ENCODE measurements at places on chromosomes 6 and 20.

DNA sequence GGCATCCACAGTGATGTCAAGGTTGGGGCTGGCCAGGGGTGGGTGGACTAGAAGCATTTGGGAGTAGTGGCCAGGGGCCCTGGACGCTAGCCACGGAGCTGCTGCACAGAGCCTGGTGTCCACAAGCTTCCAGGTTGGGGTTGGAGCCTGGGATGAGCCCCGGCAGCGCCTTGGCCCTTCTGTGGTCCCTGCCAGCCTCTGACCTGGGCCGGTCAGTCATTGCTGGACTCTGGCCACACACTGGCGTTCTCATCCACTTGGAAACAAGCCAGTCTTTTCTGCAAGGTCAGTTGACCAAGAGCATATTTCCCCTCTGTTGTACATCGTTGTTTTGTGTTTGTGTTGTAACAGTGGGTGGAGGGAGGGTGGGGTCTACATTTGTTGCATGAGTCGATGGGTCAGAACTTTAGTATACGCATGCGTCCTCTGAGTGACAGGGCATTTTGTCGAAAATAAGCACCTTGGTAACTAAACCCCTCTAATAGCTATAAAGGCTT, 8.4 kb downstream of the PSMA7 start:
- DNase-seq: no peak

- DNase-seq: no peak
Measured at GRCh38 chr6:7264686-7265384, 48.2 kb downstream of the SSR1 start.

DNA sequence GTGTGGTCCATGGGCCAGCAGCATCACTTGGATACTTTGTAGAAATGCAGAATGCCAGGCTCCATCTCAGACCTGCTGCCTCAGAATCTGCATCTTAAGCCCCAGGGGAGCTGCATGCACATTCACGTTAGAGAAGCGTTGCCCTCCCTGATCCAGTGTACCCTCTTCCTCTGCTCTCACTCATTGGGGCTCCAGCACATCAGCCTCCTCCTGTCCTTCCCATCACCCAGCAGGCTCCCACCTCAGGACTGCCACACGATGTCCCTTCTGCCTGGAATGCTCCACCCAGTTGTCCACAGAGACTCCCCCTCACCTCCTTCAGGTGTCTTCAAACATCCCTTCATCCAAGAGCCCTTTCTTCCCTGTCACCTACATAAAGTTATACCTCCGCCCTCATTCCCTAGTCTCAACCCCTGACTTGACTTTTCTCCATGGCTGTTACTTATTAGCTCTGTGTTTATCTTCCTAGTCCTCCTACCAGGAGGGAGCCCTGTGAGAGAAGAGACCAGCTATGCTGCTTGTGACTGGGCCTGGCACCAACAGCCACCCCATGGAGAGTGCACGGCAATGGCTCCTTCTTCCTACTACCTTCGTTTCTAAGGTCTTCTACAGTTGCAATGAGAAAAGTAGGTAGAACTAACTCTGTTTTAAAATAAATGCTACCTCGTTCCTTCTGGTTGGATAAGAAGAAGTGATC, 3.3 kb upstream of the ACSS1 start:
- no peak for DNase-seq

DNA sequence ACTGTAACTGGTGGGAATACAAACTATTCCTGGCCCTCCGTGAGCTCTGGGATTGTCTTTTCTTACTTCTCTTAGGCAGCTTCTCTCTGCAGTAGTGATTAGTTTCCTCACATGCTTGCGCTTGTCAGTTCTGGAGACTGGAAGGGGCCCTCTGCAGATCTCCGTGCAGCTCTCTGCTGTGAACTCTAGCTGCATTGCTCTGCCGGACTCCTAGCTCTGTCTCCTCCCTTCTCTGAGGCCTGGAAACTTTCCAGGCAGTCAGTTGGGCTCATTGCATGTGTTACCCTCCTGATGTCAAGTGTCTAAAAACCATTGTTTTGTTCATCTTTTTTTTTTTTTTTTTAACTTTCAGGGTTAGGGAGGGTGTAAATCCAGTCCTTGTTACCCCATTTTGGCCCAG, 102.3 kb downstream of the CTNNBL1 start:
- DNase-seq: no peak

- DNase-seq: no peak
Measured at GRCh38 chr20:51935003-51935358, 132.7 kb upstream of the SALL4 start.

DNA sequence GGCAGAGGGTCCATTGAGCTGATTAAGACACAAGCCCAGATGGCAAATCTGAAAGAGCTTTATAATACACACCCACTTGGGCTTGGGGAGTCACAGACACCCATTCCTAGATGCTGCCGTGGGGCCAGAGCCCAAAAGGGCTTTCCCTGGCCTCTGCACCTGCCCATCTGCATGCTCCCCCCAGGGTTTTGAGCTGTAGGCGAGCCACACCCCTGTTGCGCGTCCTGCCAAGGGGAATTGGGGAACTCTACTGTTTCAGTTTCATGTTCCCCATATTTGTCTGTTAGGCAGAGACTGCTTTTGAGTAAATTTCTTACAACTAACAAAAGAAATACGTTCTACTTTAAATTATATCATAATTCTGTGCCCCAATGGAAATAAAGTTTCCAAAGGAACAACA, 52.9 kb upstream of the FNDC1 start:
- no peak for DNase-seq

GRCh38 chr6:105005451-105005850, 48.5 kb downstream of the LIN28B start:
- DNase-seq: no peak

DNA sequence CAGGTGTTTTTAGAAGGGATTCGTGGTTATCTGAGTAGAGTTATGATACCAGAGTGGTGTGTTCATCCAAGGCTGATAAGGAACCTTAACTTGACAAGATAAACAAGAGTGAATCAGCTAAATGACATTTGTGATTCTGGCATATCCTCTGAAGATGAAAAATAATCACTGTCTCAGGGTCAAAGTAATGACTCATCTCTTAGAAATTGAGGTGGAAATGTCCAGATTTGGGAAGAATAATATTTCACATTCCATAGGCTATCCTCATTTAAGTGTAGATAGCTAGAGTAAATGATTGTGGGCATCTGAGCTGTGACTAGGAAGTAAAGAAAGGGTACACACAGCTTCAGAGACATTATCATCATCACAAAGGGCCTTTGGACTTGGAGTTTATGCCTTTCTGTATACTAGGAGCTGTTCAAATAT, 255.7 kb downstream of the GJA1 start:
- DNase-seq: no peak

DNA sequence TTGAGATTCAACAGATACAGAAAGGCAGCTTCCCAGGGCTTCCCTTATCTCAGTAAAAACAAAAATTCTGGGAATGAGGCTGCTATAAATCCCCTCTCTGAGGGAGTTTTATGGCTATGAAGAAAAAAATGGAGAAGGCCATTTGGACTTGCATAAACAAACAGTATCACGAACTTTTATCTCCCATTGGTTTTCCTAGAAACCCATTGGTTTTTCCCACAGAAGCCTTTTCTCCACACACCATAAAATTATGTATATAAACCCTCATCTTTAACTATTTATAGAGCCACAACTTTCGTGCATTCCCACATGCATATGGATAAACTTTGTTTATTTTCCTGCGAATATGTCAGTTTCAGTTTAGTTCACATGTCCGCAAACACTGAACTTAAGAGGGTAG, 36.2 kb upstream of the BTBD3 start:
- no peak for DNase-seq

DNA sequence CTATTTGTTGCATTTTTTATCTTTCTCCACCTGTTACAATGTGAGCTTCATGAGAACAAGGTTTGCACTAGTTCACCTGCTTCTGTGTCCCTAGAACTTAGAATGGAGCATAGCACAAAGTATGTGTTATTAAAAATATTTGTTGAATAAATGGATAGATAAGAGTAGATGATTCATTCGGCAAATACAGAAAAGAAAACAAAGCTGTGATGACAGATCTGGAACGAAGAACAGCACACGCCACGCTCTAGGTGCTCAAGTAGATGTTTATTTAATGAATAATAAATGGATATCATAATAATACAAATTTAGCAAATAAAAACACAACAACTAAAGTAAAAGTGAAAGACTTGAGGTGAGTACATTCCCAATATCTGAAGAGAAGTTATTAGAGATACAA, 273.1 kb downstream of the HAO1 start:
- no peak for DNase-seq

- DNase-seq: peak; percentile 27
Measured at GRCh38 chr6:13711324-13711732, 307 bp downstream of the RANBP9 start.

DNA sequence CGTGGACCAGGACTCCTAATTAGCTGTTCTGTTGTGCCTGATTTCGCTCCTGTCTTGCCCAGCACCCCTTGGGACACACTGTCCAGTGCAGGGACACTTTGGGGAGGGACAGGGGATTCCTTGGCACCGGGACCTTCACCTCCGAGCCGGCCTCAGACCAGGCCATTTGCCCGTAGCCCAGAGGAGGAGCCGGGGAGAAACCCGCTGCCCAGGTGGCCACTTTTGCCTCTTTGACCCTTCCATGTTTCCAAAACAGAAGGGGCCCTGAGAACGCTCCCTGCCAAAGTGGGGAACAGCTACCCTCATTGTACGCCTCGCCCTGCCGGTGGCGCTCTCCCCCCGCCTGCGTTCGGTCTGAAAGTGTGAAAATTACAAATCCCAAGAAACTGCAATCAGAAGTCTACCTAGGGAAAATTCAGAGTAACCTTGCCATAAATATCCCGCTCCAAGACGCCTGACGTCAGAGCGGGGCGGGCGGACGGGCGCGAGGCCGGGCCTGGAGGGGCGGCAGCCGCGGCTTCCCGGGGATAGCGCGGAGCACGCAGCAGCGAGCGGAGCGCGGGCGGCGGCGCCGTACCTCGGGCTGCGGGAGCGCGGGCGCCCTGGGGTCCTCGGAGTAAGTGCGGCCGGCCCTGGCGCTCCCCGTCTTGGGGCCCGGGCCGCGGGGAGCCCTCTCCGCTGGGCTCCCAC, at the start of gene DAAM2:
Gene DAAM2, plus strand, starts transcription at position 527 of the 690 bp plus-strand sequence. CDS start 63,927 bp downstream, outside the sequence.
- no peak for DNase-seq

DNA sequence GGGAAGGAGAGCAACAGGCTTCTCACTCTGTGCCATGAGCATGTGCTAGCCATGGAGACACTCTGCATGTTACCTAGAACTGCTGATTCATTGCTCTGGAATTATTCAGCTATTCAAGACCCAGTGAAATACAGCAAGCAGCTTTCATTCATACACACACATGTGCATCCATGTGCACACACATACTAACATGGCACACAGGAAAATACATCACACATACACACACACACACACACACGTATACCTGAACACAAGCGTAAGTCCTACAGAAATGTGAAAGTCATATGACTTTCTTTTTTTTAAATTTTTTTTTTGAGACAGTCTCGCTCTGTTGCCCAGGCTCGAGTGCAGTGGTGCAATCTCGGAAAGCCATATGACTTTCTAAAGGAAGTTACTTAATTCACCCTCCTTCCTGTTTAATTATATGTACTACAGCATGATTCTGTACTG, 108.2 kb upstream of the NFATC2 start:
- DNase-seq: no peak

- peak; percentile 2 for DNase-seq
Measured at GRCh38 chr6:148203970-148204369, 138.7 kb upstream of the SASH1 start.

GRCh38 chr6:143529095-143529494, 17.6 kb upstream of the FUCA2 start:
- DNase-seq: no peak

DNA sequence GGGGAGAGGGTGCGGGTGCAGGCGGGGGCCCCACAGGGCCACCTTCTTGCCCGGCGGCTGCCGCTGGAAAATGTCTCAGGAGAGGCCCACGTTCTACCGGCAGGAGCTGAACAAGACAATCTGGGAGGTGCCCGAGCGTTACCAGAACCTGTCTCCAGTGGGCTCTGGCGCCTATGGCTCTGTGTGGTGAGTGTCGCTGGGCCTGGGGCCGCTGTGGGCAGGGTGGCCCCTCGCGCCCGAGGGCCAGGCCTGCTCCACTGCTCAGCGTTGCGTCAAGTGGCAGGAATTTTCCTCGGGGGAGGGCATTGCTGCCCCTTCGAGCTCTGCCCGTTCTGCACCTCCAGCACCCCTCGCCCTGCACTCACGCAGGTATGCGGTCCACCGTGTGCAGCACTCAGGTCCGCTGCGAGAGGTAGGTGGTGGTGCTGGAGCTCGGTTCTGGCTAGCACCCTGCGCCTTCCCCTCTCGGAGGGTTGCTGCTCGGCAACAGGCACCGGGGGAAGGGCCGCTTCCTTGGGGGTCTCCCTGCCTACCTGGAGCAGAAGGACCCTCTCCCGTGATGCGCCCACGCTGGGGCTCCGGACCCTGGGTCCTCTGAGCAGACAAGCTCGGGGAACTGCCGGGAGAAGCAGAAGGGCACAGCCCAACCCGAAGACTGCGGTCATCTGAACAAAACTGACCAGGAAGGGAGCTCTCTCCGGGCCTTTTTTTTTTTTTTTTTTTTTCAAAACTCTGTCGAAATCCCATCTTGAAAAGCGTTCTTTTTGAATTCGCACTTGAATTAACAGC, 674 bp downstream of the MAPK14 start:
- DNase-seq: peak; percentile 0

DNA sequence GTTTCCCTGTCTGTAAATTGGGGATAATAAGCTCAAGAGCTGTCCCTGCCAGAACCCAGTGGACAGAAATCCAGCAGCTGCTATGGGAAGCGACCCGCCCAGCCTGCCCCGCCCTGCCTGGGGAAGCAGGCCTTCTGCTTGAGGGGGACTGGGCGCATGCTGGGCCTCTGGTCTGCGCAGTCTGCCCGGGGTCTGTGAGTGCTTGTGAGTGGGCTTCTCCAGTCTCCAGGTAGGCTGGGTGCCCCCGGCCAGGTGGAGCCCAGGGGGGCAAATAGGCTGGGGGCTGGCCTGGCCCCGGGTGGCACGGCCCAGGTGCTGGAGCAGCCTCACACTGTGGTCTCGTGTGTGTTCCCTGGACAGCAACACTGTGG, 648 bp upstream of the RBBP8NL start:
- no peak for DNase-seq

GRCh38 chr6:21438237-21438985, 155.1 kb upstream of the SOX4 start:
- DNase-seq: no peak

DNA sequence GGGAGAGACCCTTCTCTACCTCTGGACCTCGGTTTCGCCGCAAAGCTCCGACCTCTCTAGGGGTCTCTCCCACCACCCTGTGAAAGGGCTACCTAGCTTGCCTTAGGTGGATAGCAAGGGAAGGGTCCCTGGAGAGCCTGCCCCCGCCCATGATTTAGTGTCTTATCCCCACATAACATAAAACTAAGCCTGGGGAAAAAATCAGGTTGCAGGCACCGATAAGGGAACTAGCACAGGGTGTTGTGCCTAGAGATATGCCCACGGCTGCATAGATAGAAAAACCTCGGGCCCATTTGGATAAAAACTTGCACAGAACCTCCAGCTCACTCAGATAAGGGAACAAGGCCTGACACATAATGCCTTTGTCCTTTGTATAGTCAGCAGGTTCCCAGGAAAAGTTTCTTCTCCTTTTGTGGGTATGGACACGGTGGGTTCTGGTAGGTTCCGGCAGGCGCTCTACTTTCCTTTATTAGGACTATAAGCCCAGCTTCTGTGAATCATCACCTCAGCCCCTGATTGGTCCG, 846 bp downstream of the ZSCAN31 start:
- DNase-seq: no peak

All from stimulated activated CD4-positive, alpha-beta T cell treated with anti-CD3 and anti-CD28 coated beads, TNF-alpha, amount 100 ng/mL, for 1 hour (primary cell).